ENCODE measurements at places on chromosomes 2 and 18.

DNA sequence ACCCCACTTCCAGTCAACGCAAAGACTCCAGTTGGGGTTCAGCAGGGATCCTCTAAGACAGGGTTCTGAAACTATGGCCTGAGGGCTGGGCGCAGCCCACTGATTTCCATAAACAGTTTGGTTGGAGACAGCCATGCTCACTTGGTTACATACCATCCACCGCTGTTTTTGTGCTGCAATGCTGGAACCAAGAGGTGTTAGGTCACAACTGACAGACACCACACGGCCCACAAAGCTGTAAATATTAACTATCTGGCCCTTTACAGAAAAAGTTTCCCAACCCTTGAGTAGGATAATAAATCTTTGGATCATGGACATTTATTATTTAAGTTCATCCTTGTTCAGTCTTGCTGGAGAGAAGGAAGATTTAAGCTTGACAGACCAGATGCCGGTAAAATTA is 8.4 kb upstream of the CD226 start:
- DNase-seq, result no peak

DNA sequence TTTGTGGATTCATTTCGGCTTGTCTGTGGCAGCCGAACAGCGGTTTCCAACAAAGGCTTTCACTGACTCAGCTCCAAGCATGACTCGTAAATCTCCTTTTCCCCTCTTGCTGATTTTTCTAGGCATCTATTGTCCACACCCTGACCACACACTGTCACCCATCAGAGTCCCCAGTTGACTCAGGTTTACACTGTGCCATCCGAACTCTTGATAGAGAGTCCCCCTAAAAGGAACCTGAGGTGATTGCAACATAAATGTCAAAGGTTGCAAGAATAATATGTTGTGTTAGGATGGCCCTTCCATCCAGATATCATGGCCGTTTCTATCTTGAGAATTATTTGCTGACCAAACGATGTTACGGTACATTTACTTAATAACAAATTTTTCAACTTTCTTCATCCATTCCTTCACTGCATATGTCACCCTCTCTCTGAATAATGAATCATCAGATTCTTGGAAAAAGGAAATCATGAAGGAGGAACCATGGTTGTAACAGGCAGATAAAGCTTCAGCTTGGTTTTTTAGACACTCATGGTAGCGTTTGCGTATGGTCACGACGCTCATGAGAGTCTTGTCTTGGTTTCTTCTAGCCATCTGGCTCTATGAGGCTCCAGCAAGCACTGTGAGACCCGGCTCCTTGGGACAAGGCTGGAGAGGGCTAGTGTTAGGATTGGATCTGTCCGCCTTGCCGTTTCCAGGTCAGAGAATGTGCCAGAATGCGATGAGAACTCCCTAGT is 72.1 kb downstream of the NPAS2 start:
- DNase-seq, result no peak

- DNase-seq, result no peak
Measured at GRCh38 chr2:89837962-89838625, 1146.6 kb downstream of the RPIA start.

- no peak for DNase-seq
Measured at GRCh38 chr2:141595316-141595920, 535.4 kb downstream of the LRP1B start.

DNA sequence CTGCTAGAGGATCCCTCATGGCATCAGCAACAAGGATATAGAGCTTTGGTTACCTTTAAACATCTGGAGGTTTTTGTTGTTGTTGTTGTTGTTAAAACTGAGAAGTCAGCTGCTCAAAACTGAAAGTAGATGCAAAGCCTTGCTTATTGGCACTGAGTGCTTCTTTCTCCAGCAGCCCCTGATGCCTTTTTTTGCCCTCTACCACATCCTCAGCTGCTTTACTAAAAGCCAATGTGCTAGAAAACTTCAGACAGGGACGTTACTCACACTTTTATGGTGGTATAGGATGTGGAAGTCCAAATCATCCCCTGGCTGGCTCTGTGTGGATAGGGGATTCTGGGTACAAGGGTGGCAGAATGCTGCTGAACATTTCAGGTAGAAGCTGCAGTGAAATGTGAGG is 78.3 kb upstream of the CHST9 start:
- DNase-seq, result no peak

DNA sequence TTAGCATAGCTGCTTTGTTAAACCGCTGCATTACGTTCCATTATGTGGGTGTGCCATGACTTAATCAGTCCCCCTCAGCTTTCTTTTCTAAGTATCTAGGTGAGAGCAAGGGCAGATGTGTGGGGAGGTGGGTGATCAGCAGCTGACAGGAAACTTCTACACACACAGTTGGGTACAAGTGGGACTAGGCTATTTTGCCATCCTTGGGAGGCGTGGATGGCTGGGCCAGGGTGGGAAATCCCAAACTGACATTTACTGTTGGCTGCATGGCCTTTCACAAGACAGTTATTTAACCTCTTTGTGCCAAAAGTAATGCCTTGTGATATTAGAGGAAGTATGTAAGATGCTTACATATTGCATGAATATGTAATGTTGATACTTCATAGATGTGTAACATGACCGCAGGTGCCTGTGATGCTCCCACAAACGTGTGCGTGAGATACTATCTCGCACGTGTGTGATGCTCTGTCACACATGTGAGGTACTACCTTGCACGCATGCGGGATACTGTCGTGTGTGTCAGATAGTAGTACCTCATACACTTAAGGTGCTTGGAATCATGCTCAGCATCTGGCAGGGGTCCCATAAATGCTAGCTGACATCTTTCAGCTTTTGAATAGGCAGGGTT is 314.5 kb downstream of the PRKCE start:
- DNase-seq, result no peak

- no peak for DNase-seq
Measured at GRCh38 chr2:207734636-207735512, 23.4 kb downstream of the CCNYL1 start.

DNA sequence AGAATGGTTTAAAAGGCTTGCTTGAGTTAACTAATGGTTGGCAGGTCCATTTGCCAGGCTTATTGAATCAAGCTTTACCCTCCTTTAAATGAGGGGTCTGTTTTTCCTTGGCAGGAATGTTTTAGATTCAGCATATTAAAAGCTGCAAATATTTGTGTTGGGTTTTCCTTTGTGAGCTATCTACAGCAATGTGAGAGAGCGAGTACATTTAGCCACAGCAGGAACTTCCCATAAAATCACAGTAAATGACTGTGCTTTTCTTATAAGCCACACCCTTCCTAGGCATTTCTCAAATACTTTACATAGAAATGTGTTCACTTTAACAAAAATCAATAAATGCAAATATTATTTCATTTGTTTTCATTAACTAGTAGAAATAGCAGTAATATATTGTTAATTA is 23.9 kb downstream of the CALCRL start:
- no peak for DNase-seq

- no peak for DNase-seq
Measured at GRCh38 chr18:78477840-78478239, 501.8 kb upstream of the SALL3 start.

DNA sequence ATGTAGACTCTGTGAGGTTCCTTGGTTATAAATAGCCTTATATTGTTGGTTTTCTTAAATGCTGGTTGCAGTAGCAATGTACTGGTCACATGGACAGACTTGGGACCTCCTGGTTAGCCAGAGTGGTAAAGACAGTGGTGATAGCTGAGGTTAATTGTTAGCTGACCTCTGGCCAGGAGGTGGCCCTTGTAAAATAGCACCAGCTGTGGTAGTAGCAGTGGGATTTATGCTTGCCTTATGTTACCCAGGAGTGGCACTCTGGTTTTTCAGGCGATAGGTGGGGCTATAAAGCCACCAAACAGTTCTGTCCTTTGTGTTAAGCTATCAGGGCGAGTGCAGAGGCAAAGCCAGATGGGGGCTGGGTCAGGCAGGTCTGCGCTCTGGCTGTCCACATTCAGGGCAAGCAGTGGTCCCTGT is 94.8 kb upstream of the SRD5A2 start:
- DNase-seq, result no peak

GRCh38 chr18:23852236-23853045 is 162.1 kb upstream of the TTC39C start:
- no peak for DNase-seq

- DNase-seq, result no peak
Measured at GRCh38 chr2:65729246-65729645, 296.8 kb upstream of the SPRED2 start.

GRCh38 chr18:49728542-49728941 is 84.8 kb downstream of the ACAA2 start:
- DNase-seq, result peak; percentile 57

GRCh38 chr2:7070483-7070882 is 153.3 kb downstream of the RNF144A start:
- DNase-seq, result no peak

DNA sequence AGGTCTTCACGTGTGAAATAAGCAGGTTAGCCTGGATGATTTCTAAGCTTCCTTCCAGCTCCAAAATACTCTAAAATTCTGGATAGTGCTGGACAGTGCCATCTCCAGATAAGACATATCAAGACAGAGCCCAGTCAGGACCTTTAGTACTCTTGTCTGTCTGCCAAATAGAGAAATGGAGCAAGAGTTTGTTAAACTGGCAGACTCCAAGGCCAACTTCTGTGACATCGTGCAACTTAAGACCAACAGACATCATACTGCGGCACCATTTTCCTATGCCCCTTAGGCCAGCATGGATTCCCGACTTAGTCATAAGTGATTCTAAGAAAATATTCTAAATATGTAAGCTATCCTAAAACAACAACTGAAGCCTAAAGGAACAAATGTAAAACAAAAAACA is 118.6 kb downstream of the RBMS1 start:
- no peak for DNase-seq

- no peak for DNase-seq
Measured at GRCh38 chr2:234078129-234078528, 27.6 kb downstream of the SPP2 start.

All from activated CD4-positive, alpha-beta T cell treated with anti-CD3 and anti-CD28 coated beads, Interleukin-2, amount 50 U/mL, for 16 hours (primary cell).